ENCODE measurements at places on chromosomes 2 and 18.

GRCh38 chr2:176297067-176297466, 27.8 kb downstream of the MTX2 start:
- no peak for DNase-seq

DNA sequence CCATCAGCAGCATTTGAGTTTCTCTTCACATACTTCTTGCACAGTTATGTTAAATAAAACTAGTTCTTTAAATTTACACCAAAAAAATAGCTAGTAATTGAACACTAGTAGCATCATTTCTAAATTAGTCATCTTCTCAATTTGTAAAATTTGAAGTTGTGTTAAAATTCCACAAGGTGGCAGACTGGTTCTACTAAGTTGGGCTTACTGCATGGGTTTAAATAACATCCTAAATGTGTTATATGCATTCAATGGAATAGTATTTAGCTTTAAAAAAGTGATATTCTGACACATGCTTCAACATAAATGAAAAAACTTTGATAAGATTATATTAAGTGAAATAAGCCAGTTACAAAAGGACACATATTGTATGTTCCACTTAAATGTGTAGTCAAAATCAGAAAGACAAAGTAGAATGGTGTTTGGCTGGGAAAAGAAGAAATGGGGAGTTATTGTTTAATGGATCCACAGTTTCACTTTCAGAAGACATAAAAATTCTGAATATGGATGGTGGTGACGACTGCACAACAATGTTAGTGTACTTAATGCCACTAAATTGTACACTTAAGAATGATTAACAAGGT, 28.7 kb upstream of the RPRD1A start:
- no peak for DNase-seq

GRCh38 chr2:45898819-45899218, 247.3 kb downstream of the PRKCE start:
- DNase-seq: no peak

DNA sequence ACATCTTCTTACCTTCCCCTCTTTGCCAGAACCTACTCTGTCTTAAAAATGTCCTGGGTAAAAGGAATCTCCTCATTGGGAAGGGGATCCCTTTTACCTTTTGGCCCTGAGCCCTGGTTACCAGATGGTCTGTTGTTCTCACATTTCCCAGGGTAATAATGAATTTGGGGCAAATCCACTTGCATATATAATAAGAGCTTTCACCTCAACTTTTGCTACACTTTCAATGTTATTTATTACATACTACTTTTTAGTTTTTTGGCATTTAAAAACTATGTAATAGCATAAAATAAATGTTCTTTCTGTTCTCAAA, 15.0 kb downstream of the CERS6 start:
- DNase-seq: no peak

GRCh38 chr18:36934884-36935283, 106.0 kb downstream of the KIAA1328 start:
- no peak for DNase-seq

- no peak for DNase-seq
Measured at GRCh38 chr18:51066273-51066672, 36.3 kb downstream of the SMAD4 start.

DNA sequence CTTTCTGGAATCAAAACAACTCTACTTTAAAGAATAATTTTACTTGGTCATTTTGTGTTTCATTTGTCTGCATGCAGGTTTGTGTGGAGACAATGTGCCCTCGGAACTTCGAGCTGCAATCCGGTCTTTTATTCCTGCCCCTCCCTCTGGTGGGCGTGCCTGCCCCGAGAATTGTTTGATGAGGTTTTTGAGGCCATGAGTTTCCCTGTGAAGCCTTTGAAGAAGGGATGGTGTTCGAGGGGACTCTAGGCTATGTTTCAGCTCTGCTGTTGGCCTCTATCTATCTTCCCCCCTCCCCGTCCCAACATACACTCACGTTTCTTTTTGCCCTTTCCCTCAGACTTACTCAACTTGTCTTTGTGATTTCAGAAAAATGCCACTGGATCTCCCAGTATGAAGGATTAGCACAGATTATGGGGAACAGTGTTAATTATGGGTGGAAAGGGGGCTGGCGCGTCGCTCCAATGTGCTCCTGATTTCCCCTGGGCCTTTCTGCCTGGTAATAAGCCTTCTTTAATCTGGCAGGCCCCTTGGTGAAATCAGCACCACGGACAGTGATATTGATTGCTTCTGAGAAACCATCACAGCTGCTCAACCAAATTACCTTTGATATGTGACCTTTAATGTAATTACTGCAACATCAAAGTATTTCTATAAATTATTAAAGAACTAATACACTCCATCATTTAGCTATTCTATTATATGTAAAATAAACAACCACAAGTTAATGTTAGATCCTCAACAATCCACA, 82.2 kb downstream of the CELF4 start:
- DNase-seq: no peak

- DNase-seq: no peak
Measured at GRCh38 chr18:7562491-7562890, 4.6 kb upstream of the PTPRM start.

GRCh38 chr2:239246723-239247122, 154.1 kb downstream of the HDAC4 start:
- no peak for DNase-seq

GRCh38 chr18:433960-434359, 66.5 kb downstream of the COLEC12 start:
- no peak for DNase-seq

DNA sequence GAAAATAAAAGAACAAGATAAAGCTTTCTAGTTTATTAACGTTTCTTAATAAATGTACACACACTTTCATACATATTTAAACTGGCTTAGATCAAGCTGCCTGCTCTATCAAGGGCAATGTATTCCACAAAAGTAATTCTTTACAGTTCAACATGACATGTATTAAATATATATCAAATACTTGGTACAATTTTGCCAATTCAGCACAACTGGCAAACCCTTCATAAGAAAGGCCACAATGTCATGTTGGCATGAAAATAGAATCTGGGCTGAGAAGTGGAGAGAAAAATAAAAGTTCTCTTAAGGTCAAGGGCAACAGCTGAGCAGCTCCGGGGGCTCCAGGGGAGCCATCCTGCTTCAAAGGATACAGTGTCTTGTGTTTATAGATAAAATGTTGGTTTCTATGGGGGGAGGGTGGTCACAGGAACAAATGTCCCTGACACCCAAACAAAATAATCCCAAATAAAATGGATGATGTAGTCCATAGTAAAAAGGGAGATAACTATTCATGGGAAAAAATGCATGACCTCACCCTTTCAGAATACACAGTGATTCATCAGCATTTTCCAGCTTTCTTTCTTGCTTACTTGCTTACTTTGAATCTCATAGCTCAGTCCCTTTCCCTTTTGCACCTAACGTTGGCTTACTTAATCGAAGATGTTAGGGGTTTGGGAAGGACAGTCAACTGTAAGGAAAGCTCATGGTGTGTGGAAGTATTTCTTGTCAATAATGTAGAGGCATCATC, 494.9 kb downstream of the NYAP2 start:
- no peak for DNase-seq

DNA sequence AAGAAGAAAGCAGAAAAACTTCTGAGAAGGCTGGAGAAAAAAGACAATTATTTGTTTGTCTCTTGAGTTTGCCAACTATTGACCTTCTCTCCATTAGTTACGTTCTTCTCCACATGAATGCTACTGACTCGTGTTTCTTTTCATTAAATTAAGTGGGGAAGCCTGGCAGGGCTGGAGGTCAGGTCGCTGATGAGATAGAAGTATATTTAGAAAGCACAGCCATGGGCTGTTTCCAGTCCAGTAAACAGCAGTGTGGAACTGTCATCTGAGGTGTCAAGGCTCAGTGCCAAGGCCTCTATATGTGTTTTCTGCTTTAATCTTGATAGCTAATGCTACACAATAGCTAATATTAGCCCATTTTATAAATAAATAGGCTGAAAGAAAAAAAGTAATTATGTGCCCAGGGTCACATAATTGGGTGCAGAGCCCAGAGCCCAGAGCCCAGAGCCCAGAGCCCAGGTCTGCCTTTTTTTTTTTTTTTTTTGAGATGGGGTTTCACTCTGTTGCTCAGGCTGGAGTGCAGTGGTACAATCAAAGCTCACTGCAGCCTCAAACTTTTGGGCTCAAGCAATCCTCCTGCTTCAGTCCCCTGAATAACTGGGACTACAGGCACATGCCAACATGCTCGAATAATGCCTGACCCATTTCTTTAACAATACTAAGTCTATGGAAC, 6.3 kb downstream of the MSGN1 start:
- DNase-seq: no peak

- DNase-seq: no peak
Measured at GRCh38 chr2:148594216-148594615, 50.3 kb upstream of the EPC2 start.

DNA sequence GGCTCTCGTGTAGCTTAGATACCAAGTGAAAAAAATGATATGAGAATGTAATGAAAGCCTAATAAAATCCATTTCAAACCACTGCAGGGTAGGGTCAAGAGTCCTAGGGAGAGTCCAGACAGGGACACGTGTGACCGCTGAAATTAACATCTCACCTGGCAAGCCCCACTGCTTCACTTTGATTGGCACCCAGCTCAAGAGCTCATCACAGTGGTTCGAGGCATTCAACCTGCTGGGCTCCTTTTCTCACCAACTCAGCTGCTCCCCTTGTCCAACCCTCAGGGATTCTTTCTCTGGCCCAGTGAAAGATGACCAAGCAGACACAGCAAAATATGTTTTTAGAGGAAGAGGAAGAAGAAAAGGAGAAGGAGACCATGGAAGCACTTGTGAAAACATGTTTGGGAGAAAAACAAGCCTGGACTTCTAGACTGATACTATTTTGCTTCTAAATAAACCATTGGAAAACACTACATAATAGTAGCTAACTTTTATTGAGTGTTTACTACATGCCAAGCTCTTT, 49.2 kb upstream of the CREB1 start:
- no peak for DNase-seq

- DNase-seq: no peak
Measured at GRCh38 chr2:226423498-226423960, 376.1 kb downstream of the IRS1 start.

GRCh38 chr2:20300656-20301055, 50.0 kb downstream of the PUM2 start:
- no peak for DNase-seq

GRCh38 chr2:202022755-202023154, 10.9 kb upstream of the FZD7 start:
- no peak for DNase-seq

DNA sequence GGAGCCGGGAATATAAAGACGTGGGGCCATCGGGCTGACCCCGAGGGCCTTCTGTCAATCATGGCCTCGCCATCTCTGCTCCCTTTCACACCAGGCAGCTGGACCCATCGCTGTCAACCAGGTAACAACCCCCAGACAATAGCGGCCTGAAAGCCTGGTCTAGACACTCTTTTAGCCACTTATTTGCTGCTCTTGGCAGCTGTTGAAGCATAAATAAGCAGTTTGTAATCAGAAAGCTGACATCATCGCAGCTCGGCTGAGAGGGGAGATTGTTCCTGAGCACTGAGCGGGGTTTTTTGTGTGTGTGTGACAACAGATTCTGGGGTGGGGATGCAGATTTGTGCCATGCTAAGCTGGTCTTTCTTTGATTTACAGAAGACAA, 423.6 kb upstream of the POU3F3 start:
- DNase-seq: no peak

GRCh38 chr2:27446057-27446456, 3.9 kb downstream of the KRTCAP3 start:
- no peak for DNase-seq

- DNase-seq: no peak
Measured at GRCh38 chr2:106117882-106118684, 76.0 kb downstream of the UXS1 start.
